ENCODE measurements at places on chromosomes 6 and 20.

DNA sequence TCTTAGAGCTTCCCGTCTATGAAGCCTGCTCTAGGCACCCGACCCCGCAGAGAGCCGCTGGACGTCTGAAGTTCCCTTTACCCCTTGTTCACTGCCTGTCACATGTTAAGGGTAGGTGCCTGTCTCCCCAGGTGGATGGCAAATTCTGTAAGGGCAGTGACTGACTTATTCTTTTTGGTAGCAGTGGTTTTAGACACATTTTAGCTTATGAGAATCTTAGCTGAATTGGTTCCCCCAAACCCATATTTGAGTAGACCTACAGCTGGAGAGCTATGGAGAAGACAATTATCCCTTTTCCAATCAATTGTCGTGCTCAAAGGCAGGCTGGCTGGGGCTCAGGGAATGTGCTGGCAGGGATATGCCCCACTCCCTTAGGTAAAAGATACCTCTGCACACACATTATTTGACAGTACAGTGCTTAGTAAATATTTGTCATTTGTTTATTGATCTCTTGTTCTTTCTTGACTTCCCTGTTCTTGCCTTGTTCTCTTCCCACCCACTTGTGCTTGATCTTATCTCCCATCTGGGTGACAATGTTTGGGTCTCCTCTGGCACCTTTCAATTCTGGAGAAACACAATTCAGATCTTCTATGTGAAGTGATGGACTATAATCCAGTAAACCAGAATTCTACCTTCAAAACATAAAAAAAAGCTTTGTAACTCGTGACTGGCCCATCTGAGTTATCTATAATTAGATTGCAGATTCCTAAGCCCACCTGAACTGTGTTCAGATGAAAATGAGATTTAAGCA is 114.3 kb upstream of the SLC2A12 start:
- no peak for DNase-seq

DNA sequence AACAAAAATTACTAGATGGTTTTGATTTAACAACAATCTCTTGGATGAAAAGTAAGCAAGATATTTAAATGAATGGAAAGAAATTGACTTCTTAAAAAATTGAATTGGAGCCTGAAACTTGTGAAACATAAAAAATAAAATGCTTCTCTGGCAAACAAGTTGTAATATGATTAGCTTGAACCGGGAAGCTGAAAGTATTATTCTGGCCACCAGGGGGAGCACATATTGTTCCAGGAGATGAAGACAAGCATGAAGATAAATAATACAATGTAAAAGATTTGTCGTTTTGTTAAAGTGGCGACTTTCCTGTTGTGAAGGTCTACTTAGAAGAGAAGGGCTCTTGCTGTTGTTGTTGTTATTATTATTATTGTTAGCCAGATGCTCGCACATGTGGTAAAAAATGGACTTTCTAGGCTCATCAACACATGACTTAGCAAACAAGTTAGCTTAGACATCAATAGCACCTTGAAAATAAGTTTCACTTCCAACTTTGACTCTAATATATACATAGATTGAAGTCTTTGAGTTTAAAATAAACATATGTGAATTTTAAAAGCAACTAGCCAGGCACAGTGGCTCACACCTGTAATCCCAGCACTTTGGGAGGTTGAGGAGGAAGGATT is 14.2 kb downstream of the PAX1 start:
- DNase-seq = peak; percentile 67

GRCh38 chr6:2563635-2564034 is 187.1 kb downstream of the MYLK4 start:
- no peak for DNase-seq

DNA sequence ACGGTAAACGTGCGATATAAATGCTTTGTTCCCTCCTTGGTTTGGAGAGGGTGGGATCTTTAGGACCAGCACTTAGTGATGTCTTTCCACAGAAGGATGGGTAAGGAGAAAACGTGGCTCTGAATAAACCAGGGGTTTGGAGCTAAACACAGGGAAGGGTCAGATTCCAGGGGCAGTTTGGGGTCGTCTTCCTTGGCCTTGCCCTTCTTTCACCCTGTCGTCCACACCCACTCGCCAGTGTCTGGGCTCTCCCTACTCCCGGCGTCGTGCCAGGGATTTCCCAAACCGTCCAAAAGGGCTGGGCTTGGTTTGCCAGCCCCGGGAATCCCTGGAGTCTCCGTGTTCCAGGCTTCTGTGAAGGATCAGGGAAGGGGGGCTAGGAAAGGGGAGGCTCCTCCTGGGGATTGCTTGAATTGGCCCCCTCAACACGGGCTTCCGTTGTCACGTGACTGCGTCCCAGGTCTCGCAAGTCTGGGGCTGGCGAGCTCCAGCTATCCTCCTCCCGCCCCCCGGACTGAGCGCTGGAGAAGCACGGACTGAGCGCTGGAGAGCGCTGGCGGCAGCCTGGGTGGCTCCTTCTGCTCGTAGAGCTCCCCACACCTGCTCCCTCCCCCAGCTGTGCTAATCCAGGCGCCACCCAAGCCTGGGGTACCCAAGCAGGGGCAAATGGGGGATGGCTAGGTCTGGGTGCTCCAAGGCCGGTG is 9.4 kb upstream of the ARMC12 start:
- DNase-seq = peak; percentile 62

DNA sequence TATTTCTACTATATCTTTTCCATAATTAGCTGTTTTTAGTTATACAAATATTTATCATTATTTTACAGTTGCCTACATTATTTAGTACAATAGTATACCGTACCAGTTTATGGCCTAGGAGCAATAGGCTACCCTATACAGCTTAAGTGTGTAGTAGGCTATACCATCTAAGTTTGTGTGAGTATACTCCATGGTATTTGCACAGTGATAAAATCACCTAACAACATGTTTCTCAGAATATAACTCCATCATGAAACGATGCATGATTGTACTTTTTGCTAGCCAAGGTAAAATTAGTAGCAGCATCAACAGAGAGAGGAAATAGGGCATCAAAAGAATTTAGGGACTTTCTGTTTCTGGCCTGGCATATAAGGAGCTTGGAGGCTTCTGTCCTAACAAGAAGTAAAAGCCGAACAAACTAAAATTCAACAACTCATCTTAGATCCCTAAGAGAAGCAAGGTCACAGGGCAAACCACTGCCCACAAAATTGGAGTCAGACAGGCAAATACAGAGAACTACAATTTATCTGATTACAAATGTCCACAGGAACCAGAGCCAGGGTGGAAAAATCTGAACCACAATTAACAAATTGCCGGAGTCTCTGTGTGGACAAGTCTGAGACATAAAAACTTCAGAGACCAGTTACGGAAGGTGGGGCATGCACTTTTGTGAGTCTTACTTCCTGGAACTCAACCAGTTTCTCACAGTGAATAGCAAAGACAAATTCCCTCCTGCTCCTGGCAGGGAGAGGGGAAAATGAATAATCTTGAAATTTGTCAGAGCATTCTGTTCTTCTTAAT is 671.4 kb downstream of the RFPL4B start:
- DNase-seq = no peak

DNA sequence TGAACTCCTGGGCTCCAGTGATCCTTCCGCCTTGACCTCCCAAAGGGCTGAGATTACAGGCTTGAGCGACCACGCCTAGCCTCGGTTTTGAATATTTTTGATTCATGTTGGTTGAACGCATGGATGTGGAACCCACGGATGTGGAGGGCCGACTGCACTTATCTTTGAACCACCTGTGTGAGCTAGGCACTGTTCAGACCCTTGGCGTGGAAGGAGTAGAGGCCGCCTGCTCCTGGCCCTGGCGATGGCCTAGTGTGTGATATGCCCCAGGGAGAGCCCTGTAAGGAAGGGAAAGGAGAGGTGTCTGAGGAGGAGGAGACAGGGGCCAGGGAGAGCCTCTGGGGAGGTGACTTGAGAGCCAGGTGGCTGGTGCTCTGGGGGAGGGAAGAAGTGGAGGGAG is 64.3 kb downstream of the BCAS4 start:
- DNase-seq = no peak

DNA sequence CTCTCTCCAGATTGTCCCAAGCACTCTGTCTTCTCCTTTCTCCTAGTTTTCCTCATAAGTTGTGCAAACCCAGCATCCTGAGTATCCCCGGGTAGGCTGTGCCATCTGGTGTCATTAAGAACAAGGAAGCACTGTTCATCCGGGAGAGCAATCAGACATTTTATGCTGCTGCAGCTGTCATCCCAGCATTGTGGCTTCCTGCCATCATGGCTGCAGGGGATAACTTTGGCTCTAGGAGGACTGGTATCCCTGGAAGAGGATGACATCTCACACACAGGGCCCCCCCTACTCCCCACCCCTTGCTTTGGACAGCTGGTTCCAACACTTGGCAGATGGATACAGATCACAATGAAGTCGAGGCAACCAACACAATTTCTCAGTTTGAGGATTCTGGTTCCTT is 1195.1 kb upstream of the MAP3K7 start:
- DNase-seq = peak; percentile 39

Measured in NCI-H2081 (cell line).